ENCODE measurements at places on chromosomes 11 and 22. TPM values are rescaled to one million over a fixed set of nuclear protein-coding genes. Genes with fewer than 3 reads are reported as not detected.

The DDTL gene
- 5.0 TPM for total RNA-seq

The MRGPRX2 gene
- 0.12 TPM for total RNA-seq

The TEX54 gene
- 0.79 TPM for total RNA-seq

The TBX1 gene
- total RNA-seq: 0.09 TPM

The CHST1 gene
- 0.36 TPM for total RNA-seq

The GGTLC2 gene
- total RNA-seq: not detected

The KREMEN1 gene
- not detected for total RNA-seq

The RAB39A gene
- not detected for total RNA-seq

The MFRP gene
- not detected for total RNA-seq

The HNRNPUL2 gene
- 60.5 TPM for total RNA-seq

The PGA3 gene
- total RNA-seq: not detected

The TMPRSS6 gene
- 7.1 TPM for total RNA-seq

The SLC22A6 gene
- not detected for total RNA-seq

The SMC1B gene
- total RNA-seq: 0.59 TPM

The TMEM25 gene
- 14.1 TPM for total RNA-seq

The OR6A2 gene
- total RNA-seq: 0.50 TPM

The OR2AG2 gene
- 0.62 TPM for total RNA-seq

The GSTT4 gene
- total RNA-seq: not detected

The OR51F2 gene
- total RNA-seq: not detected

The MUC6 gene
- not detected for total RNA-seq

The SYT13 gene
- total RNA-seq: not detected

The TEAD1 gene
- 0.66 TPM for total RNA-seq

The CCDC83 gene
- not detected for total RNA-seq

The MMP10 gene
- 0.14 TPM for total RNA-seq

The PLAAT3 gene
- 3.1 TPM for total RNA-seq

The STK33 gene
- 0.57 TPM for total RNA-seq

The KCNK4 gene
- total RNA-seq: 0.23 TPM

The ADAMTS8 gene
- not detected for total RNA-seq

The EFEMP2 gene
- total RNA-seq: 9.1 TPM

The BLID gene
- not detected for total RNA-seq

The GLYATL1 gene
- not detected for total RNA-seq

The DNAJB7 gene
- not detected for total RNA-seq

The NAALADL1 gene
- total RNA-seq: 12.5 TPM

The MYOD1 gene
- total RNA-seq: not detected

The OR51I1 gene
- total RNA-seq: not detected

The E2F8 gene
- 29.0 TPM for total RNA-seq

The MMP12 gene
- total RNA-seq: not detected

The LRRC56 gene
- 2.3 TPM for total RNA-seq

The PDXP gene
- 49.3 TPM for total RNA-seq

The PGA5 gene
- not detected for total RNA-seq

The FKBP2 gene
- 30.6 TPM for total RNA-seq

The KRTAP5-2 gene
- not detected for total RNA-seq

The ACR gene
- total RNA-seq: not detected

The MS4A15 gene
- total RNA-seq: not detected

The POTEH gene
- not detected for total RNA-seq

The MMP11 gene
- total RNA-seq: 0.70 TPM

The SOX10 gene
- not detected for total RNA-seq

The CBLIF gene
- not detected for total RNA-seq

The CCDC15 gene
- 4.1 TPM for total RNA-seq

The TP53AIP1 gene
- not detected for total RNA-seq

The GRM5 gene
- total RNA-seq: not detected

The SLC22A25 gene
- not detected for total RNA-seq

The POLDIP3 gene
- total RNA-seq: 75.4 TPM

The OR8G1 gene
- total RNA-seq: not detected

The TESMIN gene
- 1.4 TPM for total RNA-seq

The CHRM1 gene
- not detected for total RNA-seq
